ENCODE measurements at places on chromosomes 2 and 18. TPM values are rescaled to one million over a fixed set of nuclear protein-coding genes. Genes with fewer than 3 reads are reported as not detected.

- DNase-seq, result no peak
Measured at GRCh38 chr18:36947820-36948348, 119.0 kb downstream of the KIAA1328 start.

DNA sequence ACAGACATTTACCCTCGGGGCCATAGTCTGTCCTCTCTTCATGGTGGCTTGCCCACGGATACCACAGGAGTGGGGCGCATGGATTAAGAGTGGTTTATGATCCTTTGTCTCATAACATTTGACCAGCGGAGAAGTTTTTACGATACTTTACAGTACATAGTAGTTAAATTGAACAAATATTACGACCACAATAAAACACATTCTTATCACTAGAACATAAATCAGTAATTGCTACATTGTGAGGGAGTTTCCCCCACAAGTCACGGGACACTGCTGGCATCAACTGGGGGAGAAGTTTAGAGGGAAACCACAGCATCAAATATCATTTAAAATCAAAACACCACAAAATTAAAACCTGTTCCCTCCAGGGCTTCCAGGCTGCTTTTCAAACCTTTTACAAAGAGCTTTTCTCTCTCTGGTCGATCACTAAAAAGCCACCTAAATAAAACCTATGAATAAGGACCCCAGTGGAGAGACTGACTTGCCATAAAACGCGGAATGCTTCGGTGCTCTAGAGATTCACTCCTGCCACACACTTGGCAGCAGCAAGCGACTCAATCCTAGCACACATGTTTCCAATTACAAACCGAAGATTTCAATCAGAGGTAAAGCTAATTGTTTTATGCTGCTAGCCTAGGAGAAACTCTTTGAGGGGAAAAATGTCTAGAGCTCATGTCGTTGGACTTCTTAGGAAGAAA lies 173.7 kb upstream of the HNRNPA3 start:
- DNase-seq, result no peak

DNA sequence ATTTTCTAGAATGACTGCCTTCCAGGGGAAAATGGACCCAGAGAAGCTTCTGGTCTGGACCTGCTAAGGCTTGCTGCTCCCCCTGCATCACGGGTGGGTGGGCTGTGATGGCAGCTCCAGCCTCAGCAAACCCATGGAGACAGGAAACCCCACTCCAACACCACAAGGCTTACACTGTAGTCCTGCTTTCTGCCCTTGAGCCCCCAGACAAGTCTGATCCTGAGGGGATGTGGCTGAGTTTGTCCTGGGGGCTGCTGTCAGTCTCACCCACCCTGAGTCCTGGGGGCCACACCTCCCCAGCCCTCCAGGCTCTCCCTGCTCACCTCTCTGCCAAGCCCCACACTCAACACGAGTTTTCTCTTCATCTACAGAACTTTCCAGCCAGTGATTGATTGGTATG lies 279.4 kb downstream of the EIPR1 start:
- DNase-seq, result no peak

DNA sequence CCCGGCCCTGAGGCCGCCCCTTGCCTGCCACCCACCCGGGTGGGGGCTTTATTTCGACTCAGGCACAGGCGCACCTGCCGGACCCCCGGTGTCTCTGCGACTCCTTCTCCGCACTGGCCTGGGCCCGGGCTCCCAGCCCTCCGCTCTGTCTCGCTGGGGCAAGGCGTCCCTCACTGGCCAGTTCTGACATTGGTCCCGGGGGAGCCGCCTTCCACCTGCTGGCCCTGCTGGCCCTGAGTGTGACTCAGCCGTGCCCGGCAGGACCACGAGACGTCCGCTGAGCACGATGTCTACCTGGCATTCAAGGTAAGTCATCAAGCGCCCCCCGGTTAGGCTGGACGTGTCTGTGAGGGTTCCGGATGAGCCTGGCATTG lies 131.5 kb upstream of the CTDP1 start:
- DNase-seq, result no peak

DNA sequence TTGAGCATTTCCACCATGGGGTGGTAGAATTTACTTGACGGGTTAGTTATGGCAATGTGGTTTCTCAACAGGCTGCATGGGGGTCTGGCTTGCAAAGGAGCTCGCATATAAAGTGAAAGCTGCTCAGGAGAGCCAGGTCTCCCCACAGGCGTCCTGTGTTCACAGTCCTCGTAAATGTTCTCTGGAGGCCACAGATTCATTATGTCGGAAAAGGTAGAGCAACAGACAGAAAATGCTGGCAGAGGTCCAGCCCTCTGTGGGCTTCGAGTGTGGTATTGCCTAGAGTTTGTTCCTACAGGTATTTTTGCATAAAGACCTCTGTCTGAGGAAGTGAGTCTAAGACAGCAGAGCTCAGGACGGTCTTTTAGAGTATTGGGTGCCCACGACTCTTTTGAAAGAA lies 96.4 kb downstream of the CDCA7 start:
- DNase-seq, result no peak

DNA sequence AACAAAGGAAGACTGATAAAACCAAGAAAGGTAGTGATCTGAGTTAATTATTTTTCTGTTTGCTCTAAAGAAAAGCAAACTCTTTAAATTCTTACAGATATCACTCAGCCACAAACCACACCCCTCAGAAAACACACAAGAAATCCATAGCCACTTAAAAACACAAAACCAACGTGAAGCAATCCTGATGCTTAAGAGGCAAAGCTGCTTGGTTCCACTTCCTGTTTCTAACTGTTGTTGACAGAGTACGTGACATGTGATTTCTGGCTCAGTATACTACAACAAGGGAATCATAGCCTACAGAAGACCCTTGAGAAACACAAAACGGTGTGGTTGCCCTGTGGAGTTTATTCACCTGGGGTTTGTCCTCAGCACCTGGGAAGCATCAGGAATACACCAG lies 240.9 kb upstream of the APCDD1 start:
- no peak for DNase-seq

The ALMS1 gene
- total RNA-seq, result 17.4 TPM

The TDRD15 gene
- not detected for total RNA-seq

The RESP18 gene
- total RNA-seq, result not detected

All from glomerular endothelial cell (primary cell).